ENCODE measurements at places on chromosomes 13 and 19.

GRCh38 chr19:30547246-30547645 lies 175.1 kb downstream of the ZNF536 start:
- DNase-seq: no peak

DNA sequence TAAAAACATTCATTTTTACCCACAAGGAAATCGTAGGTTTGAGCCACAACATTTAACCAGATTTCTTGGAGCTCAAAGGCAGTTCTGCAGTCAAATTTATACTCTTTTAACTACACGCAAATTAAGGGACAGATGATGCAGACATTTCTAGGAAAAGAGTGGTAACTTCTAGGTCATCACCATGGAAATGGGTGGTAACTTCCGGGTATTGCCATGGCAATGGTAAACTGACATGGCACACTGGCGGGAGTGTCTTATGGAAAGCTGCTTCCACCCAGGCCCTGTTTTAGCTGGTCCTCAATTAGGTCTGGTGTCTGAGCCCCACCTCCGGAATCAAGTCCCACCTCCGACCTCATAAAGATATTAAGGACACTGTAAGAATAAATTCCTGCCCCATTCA lies 10.4 kb upstream of the LYPD5 start:
- no peak for DNase-seq

- peak; percentile 71 for DNase-seq
These were observed 319.4 kb upstream of the HTR2A start for GRCh38 chr13:47216176-47216822.

DNA sequence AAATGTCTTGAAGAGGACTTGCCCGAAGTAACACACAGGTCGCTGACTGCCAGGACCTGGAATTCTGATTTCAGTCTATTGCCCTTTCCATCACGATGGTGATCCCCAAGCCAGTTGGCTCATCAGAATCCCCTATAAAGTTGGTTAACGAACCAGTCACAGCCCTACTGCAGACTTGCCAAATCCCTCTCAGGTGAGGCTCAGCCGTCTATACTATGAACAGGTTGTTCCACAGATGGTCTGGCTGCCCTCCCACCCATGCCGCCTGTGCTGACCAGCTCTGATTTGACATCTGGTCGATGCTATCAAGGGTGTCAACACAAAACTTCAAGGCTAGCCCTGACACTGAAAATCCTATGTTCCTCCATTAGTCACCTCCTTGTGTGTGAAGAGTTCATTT lies 90.0 kb downstream of the RNASEH2B start:
- DNase-seq: no peak

GRCh38 chr19:4577020-4577782 lies 17.7 kb upstream of the SEMA6B start:
- peak; percentile 40 for DNase-seq

DNA sequence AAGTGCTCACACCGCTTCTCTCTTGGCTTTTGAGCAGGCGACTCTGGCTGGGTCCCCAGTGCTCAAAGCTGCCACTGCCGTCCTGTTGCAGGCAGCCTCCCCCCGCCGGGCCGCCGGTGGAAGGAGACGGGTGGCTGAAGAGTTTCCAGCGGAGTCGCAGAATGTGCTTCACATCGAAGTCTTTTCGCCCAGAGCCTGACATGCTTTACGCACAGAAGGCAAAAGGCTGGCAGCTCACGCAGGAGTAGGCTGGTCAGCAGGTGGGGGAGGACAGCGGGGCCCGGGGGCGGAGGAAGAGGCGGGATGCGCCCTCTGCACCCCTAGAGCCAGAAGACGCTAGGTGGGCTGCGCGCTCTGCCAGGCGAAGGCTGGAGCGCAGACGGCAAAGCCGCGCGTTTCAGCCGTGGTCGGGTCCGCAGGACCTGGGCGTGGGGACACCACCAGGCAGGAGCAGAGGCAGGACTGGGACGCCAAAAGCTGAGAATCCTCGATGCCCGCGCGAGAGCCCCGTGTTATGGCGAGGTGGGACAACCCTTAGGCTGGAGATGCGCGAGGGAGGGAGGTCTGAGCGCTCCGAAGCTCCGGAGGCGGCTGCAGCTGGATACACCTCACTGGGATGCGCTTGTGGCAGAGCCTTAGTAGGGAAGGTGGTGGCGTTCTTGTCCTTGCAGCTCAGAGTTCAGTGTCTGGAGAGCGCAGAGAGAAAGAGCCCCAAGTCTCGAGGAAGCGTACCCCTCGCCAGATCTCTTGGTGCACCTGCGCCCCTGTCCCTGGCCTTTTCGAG lies at the start of gene ATXN8OS:
Gene ATXN8OS, plus strand, starts transcription at position 329 of the 784 bp plus-strand sequence.
- DNase-seq: no peak
